ENCODE measurements at places on chromosomes 7 and 10.

DNA sequence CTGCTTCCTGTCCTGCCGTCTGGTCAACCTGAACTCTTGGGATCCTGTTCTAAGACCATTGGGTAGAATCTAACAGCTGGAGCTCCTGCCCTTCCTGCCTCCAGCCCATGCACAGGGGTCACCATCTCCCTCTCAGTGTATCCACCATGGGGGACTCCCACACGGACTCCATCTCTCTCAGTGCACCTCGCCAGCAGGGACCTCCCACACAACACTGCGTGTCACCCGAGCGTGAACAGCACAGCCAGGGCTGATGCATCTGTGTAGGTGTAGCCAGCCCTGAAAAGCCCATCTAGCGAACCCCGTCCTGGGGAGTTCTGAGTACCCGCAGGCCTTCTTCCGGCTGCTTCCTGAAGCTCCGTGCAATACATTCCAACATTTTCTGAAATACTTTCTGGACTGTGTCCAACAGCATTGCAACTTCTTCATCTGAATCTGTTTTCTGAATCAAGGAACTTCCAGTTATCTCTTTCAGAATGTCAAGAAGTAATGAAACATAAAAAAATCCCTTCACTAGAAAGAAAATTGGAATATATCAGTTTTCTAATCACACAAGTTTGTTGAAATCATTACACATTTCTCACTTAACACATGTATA lies 52.5 kb downstream of the NCAPG2 start:
- DNase-seq = no peak

- no peak for DNase-seq
Measured at GRCh38 chr10:1406967-1407945, 330.1 kb downstream of the ADARB2 start.

- no peak for DNase-seq
Measured at GRCh38 chr7:82442492-82443035, 1.0 kb downstream of the CACNA2D1 start.

DNA sequence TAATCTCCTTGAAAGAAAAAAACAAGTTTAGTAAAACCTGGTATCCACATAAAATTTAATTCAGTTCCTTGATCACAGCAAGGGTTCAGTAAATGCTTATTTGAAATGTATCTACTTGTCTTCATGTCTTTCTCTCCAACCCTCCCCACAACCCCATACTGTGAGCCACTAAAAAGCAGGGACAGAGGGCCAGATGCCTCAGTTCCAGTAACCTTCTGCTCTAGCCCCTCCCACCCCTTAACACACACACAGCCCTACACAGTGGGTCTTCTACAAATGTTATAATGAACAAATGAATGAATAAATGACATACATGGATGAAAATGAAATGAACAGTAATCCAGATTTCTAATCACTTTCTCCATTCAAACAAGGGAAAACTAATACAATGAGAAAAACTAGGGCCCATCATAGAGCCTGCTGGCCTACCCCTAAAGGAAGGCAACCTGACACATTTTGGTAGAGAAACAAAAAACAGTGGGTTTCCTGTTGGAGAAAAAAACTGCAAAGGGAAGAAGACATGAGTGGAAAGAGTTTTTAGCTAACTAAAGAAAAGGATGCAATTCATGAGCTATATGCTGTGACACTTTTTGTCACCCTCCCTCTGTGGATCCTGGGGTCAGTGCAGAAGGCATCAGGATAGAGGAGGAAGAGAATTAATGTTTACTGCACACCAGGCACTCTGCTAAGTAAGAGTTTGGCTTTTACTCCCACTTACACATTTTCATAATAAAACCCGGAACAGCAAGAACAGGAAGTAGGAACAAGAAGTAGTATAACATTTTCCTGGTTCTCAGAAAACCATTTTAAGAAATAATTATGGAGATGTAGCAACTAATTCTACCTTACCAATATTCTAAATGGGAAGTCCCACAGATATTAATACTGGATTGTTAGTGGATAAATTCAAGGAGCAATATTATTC lies 38.1 kb downstream of the ELMO1 start:
- DNase-seq = no peak
